Testis (tissue), 5 donors: ENCODE measurements at places on chromosomes 1 and 21.
A peak's percentile ranks its signal among the peaks of the same experiment; 100 is the strongest.

DNA sequence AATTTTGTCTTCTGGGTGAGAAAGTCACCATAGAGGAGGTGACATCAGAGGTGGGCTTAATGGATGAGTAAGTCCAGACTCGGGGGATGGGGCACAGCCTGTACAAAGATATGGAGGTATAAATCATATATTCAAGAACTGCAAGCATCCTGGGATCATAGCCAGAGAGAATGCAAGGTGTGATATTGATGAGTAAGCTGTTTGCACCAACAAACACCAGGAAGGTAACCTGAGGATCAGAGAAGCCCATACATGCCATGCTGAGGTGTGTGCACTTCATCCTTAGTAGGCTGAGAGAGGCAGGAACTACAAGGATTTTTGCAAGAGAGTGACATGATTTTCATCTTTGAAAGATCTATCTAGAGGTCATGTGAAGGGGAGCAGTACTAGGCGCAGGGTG, 306.4 kb downstream of the HHAT start:
- no peaks in the 10 kb centered on the region for H3K27me3 ChIP-seq
- H3K27ac ChIP-seq: no peak overlapping the region
- no peak overlapping the region for H3K4me3 ChIP-seq
- H3K36me3 ChIP-seq: no peaks in the 10 kb centered on the region
- no peak for DNase-seq

- DNase-seq: peak; percentile 65
- no peak overlapping the region for H3K4me3 ChIP-seq
Measured at GRCh38 chr1:65075123-65075976, 72.7 kb upstream of the AK4 start.

DNA sequence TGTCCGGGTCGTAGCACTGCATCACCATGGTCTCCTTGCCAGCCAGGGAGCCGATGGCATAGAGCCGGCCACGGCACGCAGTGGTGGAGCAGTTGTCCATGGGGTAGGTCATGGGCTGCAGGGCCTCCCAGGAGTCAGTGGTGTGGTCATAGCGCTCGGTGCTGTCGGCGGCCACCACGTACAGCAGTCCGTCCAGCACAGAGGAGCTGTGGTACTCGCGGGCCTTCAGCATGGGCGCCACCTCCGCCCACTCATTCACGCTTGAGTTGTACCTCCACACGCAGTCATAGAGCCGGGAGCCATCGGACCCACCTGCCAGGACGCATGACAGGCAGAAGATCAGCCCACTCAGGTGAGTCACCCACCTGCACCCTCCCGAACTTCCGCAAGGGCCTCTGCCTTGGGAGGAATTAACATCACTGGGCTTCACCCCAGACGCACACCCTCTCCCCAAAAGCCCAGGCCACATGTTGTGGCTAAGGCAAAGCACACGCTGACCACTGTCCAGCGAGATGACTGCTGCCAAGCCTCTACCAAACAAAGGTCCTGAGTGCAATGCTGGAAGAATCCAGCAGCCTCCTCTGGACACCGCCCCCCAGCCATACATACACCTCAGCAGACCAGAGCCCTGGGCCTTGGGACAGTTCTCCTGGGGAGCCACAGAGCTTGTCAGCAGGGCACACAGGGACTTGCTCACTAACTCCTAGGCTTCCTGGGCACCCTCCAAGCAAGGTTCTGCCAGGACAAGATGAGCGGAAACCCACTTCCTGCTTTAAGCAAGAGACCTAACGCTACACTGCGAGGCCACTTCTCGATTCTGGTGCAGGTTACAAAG, 3.3 kb downstream of the KLHL21 start:
- DNase-seq: no peak
- no peaks in the 10 kb centered on the region for H3K36me3 ChIP-seq
- H3K27me3 ChIP-seq: no peaks in the 10 kb centered on the region
- no peak overlapping the region for H3K27ac ChIP-seq

- H3K4me3 ChIP-seq: no peak overlapping the region
- H3K36me3 ChIP-seq: no peaks in the 10 kb centered on the region
- H3K4me1 ChIP-seq: peaks cover 13% of the 10 kb centered on the region
Measured at GRCh38 chr1:112522621-112523020, 13.9 kb downstream of the WNT2B start.

DNA sequence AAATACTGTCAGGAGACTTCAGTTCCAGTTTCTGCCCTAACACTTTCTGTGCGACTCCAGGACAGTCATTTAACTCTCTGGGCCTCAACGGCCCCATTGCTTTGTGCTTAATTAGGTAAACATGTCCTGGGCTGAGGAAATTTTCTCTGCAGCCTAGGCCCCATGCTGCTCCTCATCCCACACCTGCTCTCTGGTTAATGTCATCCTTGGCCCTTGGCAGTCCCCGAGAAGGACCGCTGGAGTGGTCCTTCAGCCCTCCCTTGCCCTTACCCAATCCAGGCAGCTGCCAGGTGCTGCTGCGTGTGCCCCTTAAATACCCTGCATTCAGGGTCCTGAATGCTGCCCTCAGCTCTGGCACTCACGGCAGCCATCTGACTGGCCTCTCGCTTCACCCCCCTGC, 18.7 kb downstream of the UBL4B start:
- no peak for DNase-seq
- H3K36me3 ChIP-seq: no peaks in the 10 kb centered on the region
- no peak overlapping the region for H3K27ac ChIP-seq
- H3K4me1 ChIP-seq: peaks cover 10% of the 10 kb centered on the region
- no peak overlapping the region for H3K4me3 ChIP-seq

- no peak for DNase-seq
- no peaks in the 10 kb centered on the region for H3K36me3 ChIP-seq
- H3K4me1 ChIP-seq: peaks cover 12% of the 10 kb centered on the region
Measured at GRCh38 chr1:48219803-48220202, 2.7 kb upstream of the SLC5A9 start.

DNA sequence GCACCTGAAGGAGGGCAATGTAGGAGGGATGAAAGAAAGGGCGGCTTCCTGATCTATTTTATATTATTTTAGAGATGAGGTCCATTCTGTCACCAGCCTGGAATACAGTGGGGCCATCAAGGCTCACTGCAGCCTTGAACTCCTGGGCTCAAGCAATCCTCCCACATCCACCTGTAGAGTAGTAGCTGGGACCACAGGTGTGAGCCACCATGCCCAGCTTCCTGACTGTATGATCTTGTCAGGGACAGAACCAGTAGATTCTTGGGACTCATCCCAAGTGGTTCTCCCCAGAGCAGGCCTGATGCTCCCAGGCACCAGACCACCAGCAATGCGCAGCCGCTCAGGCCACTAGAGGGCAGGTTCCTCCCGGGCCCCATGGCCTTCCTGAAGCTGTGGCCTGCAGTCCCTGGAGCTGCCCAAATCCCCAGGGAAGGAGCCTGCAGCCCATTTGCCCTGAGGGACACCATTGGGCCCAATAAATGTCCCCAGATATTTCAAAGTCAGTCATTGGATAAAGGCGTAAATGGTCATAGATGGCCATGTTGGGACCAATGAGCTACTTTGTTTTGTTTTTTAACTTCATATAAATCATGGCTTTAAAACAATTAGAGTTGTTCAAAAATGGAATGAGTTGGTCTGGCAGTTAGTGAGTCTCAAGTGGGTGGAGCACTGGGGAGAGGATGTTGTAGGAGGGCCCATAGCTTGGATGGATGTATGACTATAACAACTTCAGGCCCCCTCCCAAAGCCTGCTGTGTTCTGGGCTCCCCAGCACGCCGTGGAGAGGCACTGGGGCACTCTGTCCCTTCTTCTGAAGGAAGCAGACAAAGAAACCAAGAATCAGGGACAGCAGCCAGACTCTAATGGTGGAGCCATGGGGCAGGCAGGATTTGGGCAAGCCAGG, 44.7 kb upstream of the GOLT1A start:
- H3K27me3 ChIP-seq: no peaks in the 10 kb centered on the region
- no peaks in the 10 kb centered on the region for H3K36me3 ChIP-seq
- peaks cover 10% of the 10 kb centered on the region for H3K4me1 ChIP-seq
- H3K4me3 ChIP-seq: no peak overlapping the region

- H3K36me3 ChIP-seq: no peaks in the 10 kb centered on the region
- no peak for DNase-seq
- no peaks in the 10 kb centered on the region for H3K4me1 ChIP-seq
- no peaks in the 10 kb centered on the region for H3K27me3 ChIP-seq
Measured at GRCh38 chr1:71522721-71523120, 441.9 kb upstream of the ZRANB2 start.
